Stimulated activated CD4-positive, alpha-beta T cell treated with anti-CD3 and anti-CD28 coated beads, Interleukin-4, amount 100 ng/mL, for 48 hours (primary cell): ENCODE measurements at places on chromosomes 12 and 14.
A peak's percentile ranks its signal among the peaks of the same experiment; 100 is the strongest.

DNA sequence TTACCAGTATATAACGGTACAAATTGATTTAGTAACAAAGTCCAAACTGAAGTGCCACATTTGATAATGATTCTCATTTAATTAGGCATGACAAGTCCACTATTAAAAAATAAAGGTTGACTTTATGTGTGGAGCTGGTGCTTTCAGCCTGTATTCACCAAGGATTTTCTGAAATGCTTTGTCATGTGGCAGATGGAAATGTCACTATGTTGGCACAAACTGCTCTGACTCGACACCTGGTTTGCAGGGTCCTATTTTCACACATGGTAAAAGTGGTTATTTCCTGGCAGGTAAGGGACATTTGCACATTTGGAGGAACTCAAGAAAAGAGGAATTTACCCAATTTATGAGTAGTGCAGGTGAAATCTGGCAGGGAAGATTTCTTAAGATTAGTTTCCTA lies 572.6 kb upstream of the MDGA2 start:
- DNase-seq = no peak

DNA sequence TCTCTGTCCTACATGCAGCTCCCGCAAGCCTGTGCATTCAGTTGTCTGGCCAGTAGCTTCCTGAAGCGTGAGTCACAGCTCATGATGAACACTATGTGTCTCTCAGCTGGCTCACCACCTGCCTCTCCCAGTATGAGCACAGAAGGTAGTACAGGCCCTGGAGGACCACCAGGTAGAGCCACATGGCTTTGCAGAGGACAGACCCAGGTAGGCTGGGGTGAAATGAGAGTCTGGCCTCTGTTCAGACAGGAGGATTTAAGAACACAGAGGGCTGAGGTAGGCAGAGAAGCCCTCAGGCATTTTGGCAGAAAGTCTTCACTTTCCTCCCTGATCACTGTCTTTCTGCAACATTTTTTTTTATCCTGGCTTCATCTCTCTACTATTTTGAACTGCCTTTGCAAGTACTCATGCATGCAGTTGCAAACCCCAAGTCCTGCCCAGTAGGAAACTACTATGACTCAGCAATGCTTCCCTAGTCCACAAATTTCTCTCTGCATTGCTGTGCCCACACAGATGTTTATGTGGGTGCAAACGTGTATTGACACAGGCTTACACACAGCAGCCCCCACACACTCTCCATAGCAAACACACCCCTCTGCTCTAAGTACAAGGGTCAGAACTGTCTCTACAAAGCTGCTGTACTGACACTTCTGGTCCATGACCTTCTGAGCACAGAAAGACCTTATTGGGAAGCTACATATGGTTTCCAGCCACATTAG lies 7.2 kb upstream of the SDR9C7 start:
- DNase-seq = no peak

GRCh38 chr12:5232826-5233500 lies 189.3 kb downstream of the KCNA5 start:
- DNase-seq = no peak

DNA sequence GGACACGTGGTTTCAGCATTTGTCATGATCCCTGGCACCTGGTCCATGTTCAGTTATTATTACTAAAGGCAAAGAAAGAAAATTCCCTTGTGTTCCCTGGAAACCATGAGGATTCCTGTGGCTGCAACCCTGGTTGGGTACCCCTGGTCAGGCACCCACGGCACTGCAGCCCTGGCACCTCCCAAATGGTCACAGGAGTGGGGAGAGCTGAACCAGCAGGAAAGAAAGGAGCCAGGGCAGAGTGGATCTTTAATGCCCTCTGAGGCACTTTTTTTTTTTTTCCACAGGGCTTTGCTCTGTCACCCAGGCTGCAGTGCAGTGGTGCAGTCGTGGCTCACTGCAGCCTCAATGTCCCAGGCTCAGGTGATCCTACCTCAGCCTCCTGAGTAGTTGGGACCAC lies 17.5 kb downstream of the CINP start:
- DNase-seq = no peak

DNA sequence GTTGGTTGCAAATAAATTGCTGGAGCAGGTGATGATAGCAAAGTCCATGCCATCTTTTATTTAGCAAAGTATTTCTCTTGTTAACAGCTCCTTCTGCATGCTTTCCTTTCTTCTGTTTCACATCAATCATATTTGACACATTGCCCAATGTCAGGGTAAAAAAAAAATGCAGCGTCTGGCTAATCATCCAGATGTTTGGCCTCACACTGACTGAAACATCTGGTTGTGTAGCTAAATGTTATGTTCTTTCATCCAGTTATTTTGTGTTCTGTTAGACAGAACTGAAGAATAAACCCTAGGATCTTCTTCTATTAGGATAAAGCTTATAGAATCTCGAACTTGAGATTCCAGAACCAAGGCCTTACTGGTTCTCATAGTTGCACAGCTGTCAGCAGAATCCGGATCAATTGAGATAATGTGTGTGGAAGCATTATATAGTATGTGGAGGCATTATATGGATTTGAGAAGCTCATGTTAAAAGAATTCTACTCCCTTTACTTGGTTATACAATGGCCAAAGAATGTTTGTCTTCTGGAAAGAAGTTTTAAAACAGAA lies 859.2 kb downstream of the DIO2 start:
- DNase-seq = no peak

- no peak for DNase-seq
Observed at GRCh38 chr12:70319605-70320004, 46.5 kb upstream of the KCNMB4 start.

DNA sequence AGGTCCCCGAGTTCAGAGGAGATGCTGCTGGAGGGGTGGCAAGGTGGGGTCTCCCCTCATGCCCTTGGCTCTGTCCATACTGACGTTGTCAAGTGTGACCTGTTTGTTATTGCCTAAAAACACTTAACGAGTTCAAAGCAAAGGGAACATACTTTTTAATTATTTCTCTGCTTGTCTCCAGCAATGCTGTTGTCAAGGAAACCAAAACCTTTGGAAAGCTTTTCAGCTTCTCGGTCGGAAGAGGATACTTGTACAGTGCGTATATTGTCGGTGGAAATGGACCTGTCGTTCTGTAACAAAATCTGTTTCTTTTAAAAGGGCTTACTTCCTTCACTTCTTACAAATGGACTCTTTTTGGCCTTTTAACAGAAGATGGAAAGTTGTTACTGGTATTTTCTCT lies 73.9 kb downstream of the SLC25A47 start:
- DNase-seq = no peak

GRCh38 chr12:113006641-113007040 lies 28.3 kb downstream of the OAS2 start:
- no peak for DNase-seq

- no peak for DNase-seq
Observed at GRCh38 chr14:51552275-51552674, 99.4 kb upstream of the FRMD6 start.

GRCh38 chr12:103495469-103496456 lies at the start of gene C12orf42:
C12orf42 (minus strand) TSS chr12:103495968; CDS start chr12:103478426, 17,542 bp downstream.
- peak; percentile 30 for DNase-seq

DNA sequence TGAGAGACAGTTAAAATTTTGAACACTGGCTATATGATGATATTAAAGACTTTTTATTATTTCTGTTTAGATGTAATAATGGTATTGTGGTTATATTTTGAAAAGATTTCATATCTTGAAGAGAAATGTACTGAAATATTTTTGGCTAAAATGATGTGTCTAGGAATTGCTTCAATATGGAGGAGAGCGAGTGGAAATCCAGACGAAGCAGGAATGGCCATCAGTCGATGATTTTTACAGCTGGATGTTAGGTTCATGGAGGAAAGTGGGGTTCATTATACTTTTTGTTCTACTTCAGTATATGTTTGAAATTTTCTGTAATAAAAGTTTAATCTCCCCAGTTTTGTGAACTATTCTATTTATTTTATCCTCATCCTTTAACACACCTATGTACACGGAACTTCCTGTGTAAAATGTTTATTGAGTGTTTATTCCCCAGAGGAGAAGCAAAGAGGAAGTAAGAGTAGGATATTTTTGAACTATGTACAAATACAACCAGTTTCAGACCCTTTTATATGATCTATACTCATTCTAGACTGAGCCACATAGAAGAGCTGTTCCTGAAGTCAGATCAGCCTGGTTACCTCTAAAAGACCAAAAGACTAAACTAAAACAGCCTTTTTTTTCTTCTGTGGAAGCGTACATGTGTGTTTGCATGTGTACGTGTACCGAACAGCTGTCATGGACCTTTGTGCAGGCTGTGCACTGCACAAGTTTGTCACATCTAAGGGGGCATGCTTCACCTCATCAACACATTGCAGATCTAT lies 211.0 kb upstream of the NUDT4 start:
- no peak for DNase-seq

DNA sequence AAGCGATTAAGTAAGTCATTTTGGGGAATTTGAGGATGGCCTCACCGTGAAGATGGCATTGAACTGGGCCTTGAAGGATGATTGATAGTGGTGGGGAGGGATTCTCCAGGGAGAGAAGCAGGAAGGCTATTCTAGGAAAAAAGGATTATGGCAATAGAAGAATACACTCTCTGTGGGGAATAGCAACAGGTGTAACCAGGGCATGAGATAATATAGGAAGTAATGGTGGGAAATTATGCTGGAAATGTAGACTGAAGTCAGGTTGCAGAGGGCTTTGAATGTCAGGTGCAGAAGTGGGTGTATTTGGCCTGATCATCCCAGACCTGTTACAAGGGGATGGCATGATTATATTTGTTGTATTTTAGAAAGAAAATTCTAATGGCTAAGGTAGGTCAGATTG lies 4.6 kb upstream of the ANO4 start:
- DNase-seq = no peak

DNA sequence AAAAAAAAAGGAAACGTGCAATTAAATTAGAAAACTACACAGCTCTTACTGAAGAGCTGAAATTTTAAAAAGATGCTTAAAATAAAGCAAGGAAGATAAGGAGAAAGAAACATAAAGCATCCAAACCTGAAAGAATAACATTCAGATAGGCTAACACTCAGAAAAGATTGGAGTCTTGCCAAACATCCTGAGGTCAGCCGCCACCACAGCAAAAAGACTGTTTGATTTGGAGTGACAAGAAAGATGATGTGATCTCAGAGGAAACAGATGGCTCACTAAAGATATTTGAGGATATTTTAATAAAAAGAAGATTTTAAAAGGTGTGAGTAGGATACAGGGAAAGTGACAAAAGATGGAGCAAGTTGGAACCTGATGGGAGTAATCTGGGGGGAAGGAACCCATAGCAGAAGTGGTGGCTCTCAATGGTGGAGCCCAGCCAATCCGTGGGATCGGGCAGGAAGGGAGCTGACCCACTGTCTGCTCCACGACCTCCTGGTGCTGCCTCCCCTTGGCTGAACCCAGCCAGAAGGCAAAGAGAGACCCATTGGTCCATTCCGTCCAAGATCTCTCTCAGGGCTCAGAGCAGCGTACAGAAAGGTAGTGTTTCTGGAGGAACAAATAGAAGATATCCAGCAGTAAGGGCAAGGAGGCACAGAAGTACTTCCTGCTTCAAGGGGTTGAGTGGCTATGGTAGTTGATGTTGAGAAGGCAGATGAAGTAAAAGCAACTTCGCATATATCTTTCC lies 469.6 kb downstream of the RGS6 start:
- DNase-seq = no peak

GRCh38 chr12:105865886-105866285 lies 272.9 kb downstream of the NUAK1 start:
- DNase-seq = no peak

GRCh38 chr14:104592785-104593184 lies 11.8 kb downstream of the TMEM179 start:
- DNase-seq = no peak

DNA sequence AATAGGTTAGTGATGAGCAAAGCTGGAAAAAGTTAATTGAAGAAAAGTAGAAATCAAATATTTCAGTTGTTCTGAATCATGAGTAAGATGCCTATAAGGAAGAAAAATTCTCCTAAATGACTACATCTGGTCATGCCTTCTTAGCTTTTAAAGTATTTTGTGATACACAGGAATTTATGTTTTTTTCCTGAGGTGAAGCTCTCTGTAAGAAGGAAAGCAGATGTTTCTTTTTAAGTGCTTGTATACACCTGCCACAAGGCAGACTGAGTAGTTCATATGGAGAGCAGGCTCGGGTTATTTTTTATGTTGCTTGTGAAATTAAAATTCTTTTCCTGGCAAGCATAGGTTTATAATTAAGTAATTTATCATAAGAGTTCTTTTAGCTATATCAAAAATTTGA lies 275.2 kb downstream of the RAD51B start:
- DNase-seq = no peak

- DNase-seq = no peak
Observed at GRCh38 chr14:54882521-54882920, 20.1 kb downstream of the GCH1 start.

DNA sequence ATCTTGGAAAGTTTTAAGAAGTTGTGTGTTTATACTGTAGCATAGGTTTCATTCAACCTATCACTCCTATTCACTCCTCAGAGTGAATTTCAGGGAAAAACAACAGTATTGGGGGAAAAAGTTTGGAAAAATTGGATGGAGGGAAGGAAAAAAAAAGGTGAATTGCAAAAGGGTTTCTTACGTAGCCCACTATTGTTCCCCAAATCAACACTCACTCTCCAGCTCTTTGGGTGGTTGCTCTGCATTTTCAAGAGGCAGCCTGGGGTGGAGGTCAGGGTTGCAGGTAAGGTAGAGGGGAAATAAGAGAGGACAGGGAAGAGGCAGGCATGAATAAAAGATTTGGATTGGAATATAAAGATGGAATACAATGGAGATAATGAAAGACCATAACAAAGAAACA lies 42.3 kb downstream of the BORCS5 start:
- DNase-seq = no peak

DNA sequence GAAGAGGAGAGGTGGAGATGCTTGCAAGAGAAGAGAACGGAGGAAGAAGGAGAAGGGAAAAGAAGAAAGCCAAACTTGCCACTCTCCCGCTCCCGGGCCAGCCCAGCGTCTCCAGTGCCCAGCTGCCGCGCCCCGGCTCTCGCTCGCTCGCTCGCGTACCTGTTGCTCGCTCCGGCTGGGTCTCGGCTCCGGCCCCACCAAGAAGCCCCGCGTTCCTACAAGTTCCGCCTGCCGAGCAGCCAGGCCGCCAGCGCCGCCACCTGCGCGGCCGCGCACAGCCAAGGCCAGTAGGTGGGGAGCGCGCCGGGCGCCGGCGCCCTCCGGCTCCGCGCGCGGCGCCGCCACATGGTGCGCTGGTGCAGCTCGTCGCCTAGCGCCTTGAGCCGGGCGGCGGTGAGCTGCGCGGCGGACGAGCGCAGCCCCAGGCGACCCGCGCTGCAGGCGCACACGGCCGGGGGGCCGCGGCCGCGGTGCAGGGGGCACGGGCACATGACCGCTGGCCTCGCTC lies 370 bp downstream of the HRK start:
- peak; percentile 13 for DNase-seq

GRCh38 chr14:50804181-50804721 lies 26.7 kb downstream of the NIN start:
- no peak for DNase-seq

DNA sequence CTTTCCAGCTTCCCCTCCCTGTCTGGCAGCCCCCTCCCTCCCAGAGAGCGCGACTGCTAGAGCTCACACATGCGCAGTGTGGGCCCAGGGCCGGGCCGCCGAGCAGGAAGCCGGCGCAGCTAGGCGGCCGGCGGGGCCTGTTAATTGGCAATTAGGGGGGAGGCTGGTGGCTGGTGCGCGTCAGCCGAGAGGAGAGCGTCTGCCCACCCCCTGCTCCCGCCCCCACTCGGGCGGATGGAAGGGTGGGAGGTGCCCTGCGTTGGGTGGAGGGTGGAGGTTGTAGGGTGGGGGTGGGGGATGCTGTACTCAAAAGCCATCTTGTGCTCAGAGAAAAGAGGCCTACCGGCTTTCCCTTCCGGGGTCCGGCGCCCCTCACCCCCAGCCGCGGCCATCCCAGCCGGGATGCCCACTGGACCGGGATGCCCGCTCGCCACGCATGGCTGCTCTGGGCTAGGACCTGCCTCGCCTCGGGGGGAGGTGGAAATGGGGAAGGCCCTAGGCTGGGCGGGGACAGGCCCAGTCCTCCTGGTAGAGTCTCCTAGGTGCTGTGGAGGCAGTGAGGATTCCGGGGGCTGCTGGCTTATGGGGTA lies 9.2 kb downstream of the HOXC8 start:
- DNase-seq = peak; percentile 59
